ENCODE measurements at places on chromosomes 11 and 22.

- DNase-seq: no peak
Measured at GRCh38 chr11:93820847-93821246, 29.6 kb downstream of the VSTM5 start.

- no peak for DNase-seq
Measured at GRCh38 chr22:49412236-49412635, 415.4 kb downstream of the BRD1 start.

- DNase-seq: no peak
Measured at GRCh38 chr11:80473562-80473961, 1032.7 kb upstream of the TENM4 start.

DNA sequence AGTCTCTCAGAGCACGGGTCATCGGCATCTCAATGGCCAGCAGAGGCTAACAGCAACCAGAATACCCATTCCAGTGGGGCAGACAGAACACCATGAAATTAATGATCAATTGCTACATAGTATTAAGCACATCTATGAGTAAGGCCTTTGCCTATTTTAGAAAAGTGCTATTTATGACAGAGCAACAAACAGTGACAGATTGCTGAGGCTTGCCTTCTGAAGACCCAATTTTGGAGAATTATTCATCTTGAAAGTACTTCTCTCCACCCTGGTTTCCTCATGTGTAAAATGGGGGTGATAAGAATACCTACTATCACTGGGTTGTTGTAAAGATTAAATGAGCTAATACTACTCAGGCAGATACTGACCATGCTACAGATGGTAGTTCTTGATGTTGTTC is 232.7 kb downstream of the TENM4 start:
- no peak for DNase-seq

- DNase-seq: no peak
Measured at GRCh38 chr11:12409621-12410005, 32.2 kb downstream of the PARVA start.
